ENCODE measurements at places on chromosomes 16 and 17. TPM values are rescaled to one million over a fixed set of nuclear protein-coding genes. Genes with fewer than 3 reads are reported as not detected.

DNA sequence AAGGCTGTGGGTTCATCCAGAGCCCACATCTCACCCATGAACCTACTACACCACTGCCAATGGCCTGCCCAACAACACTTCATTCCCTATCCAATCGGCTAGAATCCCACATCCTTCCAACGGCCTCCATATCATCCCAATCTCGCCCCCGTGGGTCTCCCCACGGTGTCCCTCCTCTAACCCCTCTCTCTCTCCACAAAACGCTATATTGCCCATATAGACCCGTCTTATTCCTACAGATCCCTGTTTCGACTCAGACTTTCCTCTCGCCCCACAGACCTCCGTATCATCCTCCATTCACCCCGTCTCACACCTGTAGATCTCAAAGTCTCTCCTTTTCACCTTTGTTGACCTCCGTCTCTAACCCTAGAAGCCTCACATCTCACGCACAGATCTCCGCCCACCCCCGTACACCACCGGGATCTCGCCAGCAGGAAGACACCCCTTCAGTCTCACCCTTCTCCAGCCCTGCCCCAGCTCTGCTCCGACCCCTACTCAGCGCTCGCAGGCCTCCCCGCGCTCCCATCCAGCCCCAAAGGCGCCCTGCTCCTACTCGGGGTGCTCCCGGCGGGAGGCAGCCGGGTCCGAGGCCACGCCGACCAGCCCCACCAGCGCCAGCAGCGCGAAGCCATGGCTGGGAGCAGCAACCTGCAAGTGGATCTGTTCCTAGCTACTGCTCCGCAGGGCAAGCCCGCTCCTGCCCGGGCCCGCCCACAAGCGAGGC is at the start of gene FDXR:
TSS of gene FDXR (minus strand) at position 682 of the 724 bp plus-strand sequence. CDS start at position 632, 50 bp downstream.
- no peak for DNase-seq

GPATCH8 gene
- 11.0 TPM for total RNA-seq

- no peak for DNase-seq
These were observed 12.3 kb downstream of the HMOX2 start for GRCh38 chr16:4488499-4488967.

CACNG4 gene
- total RNA-seq: 0.10 TPM

GRCh38 chr17:2925011-2925410 is 128.8 kb downstream of the RAP1GAP2 start:
- no peak for DNase-seq

DNA sequence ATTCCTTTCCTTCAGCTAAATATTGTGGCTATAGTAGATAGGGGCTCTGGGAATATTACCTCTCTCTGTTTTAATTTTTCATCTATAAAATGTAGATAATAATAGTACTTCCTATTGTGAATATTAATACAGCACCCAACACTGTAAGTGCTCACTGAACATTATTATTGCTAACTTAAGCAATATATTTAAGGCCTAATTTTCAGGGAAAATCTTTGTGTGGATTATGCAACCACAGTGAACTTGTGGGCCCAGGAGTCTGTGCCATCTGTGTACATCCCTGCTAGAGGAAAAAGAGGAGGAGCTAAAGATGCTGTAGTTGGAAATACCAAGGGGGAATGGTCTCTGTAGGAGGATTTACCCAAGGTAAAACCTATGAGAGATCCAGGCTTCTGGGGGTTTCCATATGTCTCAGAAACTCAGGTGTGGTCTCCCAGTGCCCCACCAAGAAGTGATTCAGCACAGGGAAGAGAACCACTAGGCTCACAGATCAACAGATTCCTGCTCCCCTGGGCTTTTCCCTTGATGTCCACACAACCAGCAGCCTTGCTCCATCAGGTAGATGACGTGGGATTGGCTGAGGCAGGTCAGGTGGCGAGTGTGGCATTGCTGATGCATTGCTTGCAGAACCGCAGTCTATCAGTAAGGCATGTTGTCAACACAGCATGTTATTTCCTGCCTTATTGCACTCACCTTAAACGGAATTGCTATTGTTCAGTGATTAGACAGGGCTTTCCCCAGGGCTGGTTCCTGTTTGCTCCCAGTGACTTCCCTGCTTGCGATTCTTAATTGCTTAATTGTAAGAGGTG is 1.6 kb upstream of the N4BP1 start:
- DNase-seq: peak; percentile 55

TNFRSF17 gene
- 0.55 TPM for total RNA-seq

CDRT15 gene
- not detected for total RNA-seq

- DNase-seq: no peak
These were observed 259.6 kb downstream of the ZFHX3 start for GRCh38 chr16:72788269-72788809.

- no peak for DNase-seq
These were observed 61.2 kb downstream of the SPACA3 start for GRCh38 chr17:33052856-33053255.

CCL4 gene
- total RNA-seq: 1.2 TPM

CCDC200 gene
- not detected for total RNA-seq

GRCh38 chr17:57994436-57994835 is 6.4 kb upstream of the VEZF1 start:
- DNase-seq: no peak

GRCh38 chr16:69323415-69323814 is 7.0 kb downstream of the PDF start:
- DNase-seq: peak; percentile 74

DNA sequence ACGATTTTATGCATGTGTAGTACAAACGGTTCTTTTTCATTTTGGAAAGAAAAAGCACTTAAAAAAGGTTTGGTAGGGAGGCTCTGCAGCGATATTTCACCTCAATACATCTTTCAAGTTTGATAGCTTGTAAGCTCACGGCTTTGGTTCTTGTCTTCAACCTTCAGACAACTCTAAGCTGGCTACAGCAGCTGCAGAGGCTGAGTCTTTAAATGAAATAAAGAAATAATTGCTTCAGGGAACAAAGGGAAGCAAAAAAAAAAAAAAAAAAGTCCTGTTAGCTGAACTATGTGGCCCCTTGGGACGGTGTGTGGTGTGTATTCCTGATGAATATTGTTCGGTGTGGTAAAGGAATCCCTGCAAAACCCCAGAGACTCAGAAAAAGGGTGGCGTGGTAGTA is 265.1 kb downstream of the NTN1 start:
- DNase-seq: no peak

DNA sequence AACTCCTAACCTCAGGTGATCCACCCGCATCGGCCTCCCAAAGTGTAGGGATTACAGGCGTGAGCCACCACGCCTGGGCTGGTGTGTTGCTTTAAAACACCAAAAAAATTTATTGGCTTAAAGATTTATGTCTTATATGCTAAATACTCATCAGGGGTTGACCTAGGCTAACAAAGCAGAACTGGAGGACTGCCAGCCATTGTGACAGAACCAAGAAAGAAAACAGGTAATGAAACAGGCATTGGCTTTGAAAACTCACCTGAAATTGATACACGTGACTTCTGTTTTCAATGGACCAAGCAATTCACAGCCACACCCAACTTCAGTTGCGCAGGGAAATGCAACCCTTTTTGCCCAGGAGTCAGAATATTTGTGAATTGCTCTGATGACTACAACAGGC is 4.9 kb upstream of the PHAF1 start:
- DNase-seq: no peak

HBM gene
- total RNA-seq: 0.40 TPM

DNA sequence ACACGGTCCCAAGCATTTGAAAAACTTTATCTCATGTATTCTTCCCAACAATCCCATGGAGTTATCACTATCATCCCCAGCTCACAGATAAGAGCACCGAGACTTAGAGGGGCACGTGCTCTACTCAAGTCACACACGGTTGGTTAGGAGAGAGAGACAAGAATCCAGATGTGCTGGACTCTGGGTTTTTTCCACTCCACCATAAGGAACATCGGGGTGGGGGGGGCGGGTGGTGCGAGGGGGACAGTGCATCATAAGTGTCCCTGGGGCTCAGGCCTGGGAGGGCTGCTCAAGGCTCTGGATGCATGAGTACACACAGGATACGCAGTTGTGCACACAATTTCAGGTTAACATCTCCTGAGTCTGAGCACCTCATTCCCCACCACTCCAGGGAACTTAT is 7.4 kb downstream of the CDC42EP4 start:
- DNase-seq: no peak

SHBG gene
- total RNA-seq: 4.6 TPM

HLF gene
- 65.8 TPM for total RNA-seq

GRCh38 chr17:688100-688989 is 26.3 kb downstream of the VPS53 start:
- no peak for DNase-seq

DNA sequence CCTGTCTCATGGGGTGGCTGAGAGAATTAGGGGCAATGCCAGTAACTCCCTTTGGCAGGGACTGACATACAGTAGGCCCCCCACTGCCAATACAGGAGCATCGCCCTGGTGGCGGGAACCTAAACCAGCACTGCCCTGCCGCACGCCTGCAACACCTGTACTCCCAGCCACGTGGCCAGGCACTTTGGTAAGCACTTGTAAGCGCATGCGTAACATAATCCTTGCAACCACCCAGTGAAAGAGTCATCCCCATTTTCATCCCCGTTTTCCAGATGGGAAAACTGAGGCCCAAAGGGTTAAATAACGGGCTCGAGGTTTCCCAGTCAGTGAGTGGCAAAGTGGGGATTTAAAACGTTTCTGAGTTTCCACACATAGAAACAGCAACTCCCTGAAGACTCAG is 17.5 kb downstream of the SCN4A start:
- no peak for DNase-seq

- DNase-seq: no peak
These were observed 109.6 kb downstream of the CLEC16A start for GRCh38 chr16:11053916-11054460.

AARS1 gene
- 82.4 TPM for total RNA-seq
